ENCODE measurements at places on chromosomes 16 and 17.
A peak's percentile ranks its signal among the peaks of the same experiment; 100 is the strongest.

- DNase-seq: no peak
These were observed 166.0 kb upstream of the ZFHX3 start for GRCh38 chr16:73213732-73214455.

- peak; percentile 21 for DNase-seq
These were observed 57.7 kb downstream of the CMC2 start for GRCh38 chr16:80948886-80949493.

DNA sequence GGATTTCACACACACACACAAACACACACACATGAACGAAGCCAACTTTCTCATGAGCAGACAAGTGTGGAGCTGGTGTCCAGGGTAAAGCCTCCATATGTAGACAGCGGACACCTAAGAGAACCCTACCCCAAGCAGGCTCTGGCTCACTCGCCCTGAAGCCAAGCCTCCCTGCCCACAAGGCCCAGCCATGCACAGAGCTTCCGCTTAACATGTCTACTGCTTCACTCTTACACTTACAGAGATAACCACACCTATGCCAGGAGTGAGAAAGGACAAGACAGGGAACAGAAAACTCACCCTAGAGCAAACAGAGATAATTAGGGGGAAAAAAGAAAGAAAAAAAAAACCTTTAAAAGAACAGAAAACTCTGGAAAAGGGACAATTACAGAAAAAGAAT lies 67.5 kb downstream of the CYTH1 start:
- no peak for DNase-seq

DNA sequence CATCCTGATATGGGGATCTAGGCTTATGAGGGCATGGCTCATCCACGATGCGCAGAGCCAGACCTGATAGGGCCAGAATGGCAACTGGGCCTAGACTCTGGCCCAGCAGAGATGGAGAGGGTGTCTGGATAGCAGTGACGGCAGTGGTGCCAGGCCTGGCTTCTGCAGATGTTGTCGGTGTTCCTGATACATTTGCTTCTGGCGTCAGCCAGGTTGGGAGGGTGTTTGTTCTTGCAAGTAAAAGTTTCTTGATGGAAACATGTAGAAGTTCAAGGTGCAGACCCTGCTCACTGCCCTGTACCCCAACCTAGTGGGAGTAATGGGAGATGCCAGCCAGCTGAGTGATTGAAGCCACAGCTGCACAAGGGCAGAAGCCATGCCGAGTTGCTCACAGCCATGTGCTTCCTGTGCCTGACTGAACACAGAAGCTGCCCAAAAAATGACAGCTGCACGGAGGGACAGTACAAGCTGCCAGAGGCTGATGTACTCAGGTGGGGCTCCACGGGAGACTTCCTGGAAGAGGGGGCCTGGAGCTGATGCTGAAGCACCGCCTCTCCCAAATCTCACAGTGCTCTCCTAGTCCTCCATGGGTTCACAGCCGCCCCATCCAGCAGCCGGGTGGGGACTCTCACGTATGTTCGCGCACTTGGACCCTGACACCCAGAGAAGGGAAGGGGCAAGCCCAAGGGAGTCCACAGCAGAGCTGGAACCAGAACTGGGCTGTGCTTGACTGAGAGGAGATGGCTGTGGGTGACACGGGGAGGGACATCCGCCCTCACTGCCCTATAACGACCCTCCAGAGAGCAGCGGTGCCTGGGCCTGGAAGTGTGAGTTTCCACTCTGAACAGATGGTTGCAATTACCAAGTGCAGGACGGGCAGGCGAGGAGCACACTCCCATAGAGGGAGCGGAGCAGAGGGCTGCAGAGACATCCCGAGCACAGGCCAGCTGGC lies 78.7 kb downstream of the N4BP1 start:
- DNase-seq: no peak

DNA sequence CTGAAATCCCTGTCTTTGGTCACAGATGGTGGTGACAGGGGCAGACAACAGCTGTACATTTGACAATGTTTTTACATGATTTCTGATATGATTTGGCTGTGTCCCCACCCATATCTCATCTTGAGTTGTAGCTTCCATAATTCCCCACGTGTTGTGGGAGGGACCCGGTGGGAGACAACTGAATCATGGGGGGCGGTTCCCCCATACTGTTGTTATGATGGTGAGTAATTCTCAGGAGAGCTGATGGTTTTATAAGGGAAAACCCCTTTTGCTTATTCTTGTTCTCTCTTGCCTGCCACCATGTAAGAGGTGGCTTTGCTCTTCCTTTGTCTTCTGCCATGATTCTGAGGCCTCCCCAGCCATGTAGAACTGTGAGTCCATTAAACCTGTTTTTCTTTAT lies 353.9 kb downstream of the CPPED1 start:
- no peak for DNase-seq

- DNase-seq: no peak
These were observed 52.6 kb downstream of the PRKCA start for GRCh38 chr17:66354981-66355380.

DNA sequence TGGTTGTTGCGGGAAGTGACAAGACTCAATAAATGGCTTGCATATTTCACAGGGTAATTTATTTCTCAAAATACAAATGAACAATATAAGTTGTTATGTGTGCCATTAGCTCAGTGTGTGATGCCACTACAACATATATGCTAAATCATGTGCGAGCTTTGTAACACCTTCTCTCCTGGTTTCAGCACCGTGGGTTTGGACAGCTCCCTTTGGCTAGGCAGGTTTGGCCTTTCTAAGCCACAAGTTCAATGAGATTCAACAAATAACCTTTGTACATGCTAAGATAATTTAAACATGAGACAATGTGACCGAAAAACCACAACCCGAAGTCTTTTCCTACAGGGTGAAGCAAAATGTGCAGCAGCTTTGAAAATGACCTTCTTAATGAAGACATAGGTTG lies 563.9 kb downstream of the TMEM114 start:
- no peak for DNase-seq

GRCh38 chr16:73383988-73384365 lies 336.0 kb upstream of the ZFHX3 start:
- no peak for DNase-seq

GRCh38 chr17:45768000-45768399 lies 16.1 kb upstream of the CRHR1 start:
- no peak for DNase-seq

GRCh38 chr17:8490256-8491023 lies 54.8 kb downstream of the NDEL1 start:
- DNase-seq: no peak

GRCh38 chr17:44909681-44910144 lies 5.6 kb downstream of the GFAP start:
- DNase-seq: no peak

DNA sequence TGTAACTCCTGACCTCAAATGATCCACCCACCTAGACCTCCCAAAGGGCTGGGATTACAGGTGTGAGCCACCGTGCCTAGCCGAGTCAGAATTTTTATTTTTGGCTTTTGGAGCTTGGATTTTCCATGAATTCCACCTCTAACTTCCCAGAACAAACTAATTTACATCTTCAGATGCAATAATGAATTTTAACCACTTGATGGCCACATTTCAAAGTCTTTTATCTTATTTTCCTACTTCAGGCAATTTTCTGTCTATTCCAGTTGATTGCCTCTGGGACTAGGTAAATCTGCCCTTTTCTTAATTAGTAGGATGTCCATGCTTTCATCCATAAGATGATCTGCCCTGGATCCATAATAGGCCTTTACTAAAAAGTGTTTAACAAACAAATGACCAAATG lies 156.4 kb upstream of the ANKFN1 start:
- no peak for DNase-seq

DNA sequence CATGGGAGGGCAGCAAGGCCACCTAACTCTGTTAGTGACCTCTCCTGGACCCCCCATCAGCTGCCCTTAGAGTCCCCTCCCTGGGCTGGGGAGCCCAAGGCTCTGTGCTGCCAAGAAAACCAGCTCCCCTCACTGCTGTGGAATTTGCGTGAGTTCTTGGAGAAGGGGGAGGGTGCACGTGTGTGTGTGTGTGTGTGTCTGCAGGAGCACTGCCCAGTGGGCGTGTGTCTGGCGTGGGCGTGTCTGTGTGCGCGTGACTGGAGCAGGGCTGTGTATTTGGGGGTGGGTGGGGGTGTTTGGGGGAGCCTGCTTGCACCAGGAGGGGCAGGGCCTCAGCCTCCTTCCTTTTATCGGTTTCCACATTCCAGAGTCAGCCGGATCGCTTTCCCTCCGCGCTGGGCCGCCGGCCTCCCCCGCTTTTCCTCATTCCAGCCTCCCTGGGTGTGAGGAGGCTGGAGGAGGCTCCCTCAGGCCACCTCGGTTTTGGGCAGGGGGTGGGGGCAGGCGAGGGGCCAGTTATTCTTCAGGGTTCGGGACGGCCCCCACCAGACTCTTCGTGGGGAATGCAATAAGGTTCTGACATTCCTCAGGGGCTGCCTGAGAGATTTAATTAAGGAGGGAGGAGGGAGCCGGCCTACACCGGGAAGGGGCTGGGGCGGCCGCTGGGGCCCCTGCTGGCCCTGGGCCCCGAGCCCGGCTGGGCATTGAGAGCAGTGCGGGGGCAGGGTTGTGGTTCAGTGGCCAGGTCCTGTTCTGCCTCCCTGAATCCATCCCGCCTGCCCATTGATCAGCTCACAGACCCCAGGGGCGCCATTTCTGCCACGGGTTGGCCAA lies 2.5 kb downstream of the VASN start:
- DNase-seq: no peak

DNA sequence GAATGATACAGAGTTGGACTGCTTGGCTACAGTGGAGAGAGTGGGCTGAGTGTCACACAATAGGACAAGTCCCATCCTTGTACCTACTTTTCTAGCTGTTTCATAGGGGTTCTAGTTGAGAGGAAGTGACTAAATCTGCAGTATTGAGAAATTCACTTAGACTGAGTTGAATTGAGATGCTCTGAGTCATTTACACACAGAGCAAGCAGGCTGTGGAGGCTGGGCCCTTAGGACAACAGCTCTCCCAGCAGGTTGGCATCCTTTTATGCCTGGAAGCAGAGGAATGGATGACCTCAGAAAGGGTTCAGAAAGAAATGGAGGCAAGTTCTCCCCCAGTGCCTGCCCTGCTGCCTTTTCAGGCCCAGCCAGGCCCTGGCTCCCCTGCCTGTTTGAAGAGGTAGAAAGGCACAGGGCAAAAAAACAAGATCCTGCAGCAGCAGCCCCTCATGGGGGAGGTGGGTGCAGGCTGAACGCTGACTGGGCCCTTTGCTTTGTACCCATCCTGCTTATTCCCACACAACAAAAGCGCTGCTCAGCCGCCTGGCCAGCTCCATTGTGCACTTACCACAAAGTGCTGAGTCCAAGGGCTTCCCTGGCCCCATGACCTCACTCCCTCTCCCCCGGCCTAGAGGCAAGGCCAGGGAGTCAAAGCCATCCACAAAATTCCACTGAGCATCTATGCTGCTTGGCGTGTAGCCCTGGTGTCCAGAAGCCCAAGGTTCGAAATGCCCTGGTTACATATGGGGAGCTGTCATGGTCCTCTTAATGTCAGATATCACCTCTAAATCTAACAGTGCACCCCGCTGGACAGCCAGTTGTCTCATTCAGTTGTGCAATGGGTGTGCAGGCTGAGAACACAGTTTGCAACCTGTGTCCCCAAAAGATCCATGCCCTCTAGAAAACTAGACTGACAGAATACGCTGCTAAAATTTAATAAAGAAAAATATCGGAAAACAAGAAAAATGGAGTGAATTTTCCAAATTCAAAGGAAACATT lies 5.4 kb upstream of the CRYBA1 start:
- no peak for DNase-seq

GRCh38 chr17:62653002-62653825 lies 25.7 kb downstream of the MRC2 start:
- peak; percentile 85 for DNase-seq

All from stimulated activated CD4-positive, alpha-beta T cell treated with anti-CD3 and anti-CD28 coated beads, Interleukin-12 subunit alpha, Interleukin-12 subunit beta, amount 100 ng/mL, for 4 hours (primary cell).